ENCODE measurements at places on chromosomes 6 and 20.

- DNase-seq = peak; percentile 93
Observed at GRCh38 chr6:158816803-158817727, 2.1 kb downstream of the EZR start.

- peak; percentile 88 for DNase-seq
Observed at GRCh38 chr6:104527761-104528415, 331.8 kb downstream of the HACE1 start.

DNA sequence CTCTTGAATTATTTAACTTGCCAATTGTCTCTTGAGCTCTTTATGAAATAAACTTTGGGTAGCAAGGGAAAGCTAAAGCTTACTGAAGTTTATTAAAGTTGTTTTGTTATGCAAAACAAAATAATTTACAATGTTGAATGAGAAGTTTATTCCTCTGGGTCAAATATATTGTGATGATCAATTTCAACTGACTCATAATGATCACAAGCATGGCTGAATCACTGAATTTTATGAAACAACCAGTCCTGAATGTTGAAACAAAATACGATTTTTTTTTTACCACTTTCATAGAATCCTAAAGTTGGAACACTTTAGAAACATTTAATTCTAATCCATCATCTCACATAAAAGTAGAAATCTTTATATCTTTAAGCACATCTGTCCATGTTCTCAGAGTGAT is 110.3 kb downstream of the RWDD2A start:
- no peak for DNase-seq

GRCh38 chr20:63520934-63521601 is 503 bp downstream of the PPDPF start:
- peak; percentile 32 for DNase-seq

GRCh38 chr20:63080811-63081210 is 74.0 kb upstream of the BHLHE23 start:
- DNase-seq = no peak

- DNase-seq = no peak
Observed at GRCh38 chr20:25047766-25048165, 10.2 kb downstream of the ACSS1 start.

GRCh38 chr6:167103041-167103891 is 19.6 kb upstream of the CCR6 start:
- no peak for DNase-seq

DNA sequence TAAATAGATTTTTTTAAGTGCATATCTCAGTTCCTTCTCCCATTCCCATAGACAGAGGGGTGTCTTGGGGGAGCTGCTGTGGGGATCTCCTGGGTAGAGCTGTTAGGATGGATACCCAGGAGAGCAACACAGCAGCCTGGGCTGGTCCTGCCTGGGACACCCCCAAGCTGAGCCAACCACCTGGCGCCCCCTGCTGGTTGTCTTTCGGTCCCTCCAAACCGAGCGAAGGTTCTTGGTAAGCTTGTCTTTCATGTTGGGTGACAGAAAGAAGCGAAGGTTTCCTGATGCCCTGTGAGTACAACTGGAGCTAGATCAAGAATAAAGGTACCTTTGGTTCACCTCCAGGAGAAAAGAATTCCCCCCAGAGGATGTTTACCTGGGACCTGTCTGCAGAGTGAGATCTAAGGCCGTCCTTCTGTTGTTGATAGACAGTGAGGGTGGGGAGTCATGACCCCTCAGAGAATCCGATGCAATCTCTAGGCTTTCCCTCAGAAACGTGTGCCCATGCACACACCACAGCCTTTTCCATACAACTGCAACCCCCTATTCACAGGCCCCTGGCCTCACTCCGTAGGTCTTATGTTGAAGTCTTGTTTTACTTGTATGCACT is 50.8 kb downstream of the SNX9 start:
- peak; percentile 86 for DNase-seq

DNA sequence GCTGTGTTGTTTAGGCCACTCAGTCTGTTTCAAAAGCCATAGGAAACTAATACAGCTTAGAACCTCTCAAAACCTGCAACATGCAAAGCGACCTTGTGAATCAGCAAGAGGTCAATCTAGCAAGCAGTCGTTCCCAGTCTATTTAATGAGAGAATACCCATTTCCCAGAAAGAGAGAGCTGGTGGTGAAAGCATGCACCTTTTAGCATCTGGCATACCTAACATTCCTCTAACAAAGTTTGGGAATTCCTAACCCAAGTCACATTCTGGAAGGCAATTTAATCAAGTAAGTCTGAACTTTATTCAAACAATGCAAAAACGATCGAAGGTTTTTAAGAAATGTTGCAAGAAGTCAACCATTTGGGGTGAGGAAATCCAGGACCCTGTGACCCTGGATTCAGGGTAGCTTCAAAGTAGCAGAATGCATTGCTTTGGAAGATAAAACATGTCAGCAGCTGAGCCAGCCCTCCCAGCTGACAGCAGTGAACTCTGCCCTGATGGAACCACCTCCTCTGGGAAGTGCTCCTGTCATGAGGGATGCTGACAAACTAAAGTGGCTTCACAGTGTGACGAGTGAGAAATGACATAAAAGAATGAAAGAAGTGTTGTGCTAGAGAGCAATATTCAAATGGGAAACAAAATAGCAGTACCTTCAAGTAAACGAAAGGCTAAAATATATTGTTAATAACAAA is 104.8 kb downstream of the GMDS start:
- no peak for DNase-seq

- no peak for DNase-seq
Observed at GRCh38 chr6:106118835-106119431, 32.8 kb downstream of the PRDM1 start.

DNA sequence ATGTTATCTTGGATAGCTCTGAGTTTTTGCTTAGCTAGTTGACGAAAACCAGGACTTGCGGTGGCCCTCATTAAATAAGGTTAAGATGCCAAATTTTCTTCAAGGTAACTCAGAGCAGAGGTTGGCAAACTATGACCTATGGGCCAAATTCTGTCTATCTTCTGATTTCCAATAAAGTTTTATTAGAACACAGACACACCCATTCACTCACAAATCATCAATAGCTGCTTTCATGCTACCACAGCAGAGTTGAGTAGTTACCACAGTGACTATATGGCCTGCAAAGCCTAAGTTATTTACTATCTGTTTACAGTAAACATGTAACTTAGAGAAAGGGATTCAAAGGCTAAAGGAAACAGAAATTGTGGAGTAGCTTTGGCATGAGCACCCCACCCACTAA is 23.6 kb downstream of the DCDC2 start:
- DNase-seq = no peak

- DNase-seq = no peak
Observed at GRCh38 chr20:31992086-31992485, 18.2 kb upstream of the CCM2L start.

- no peak for DNase-seq
Observed at GRCh38 chr6:19834858-19835257, 2.3 kb upstream of the ID4 start.

DNA sequence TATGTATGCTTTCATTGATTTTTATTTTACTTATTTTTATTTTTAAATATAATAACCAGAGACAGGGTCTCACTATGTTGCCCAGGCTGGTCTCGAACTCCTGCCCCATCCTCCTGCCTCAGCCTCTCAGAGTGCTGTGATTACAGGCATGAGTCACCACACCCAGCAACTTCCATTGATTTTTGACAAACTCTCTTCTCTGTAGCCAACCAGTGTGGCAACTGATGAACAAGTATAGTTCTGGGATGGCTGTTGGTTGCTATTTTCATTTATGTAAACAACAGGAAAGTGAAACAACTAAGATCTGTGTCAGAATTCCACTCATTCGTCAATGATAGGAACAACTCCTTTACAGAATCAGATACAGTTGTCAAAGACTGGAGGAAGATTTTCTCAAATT is 356.7 kb upstream of the JARID2 start:
- no peak for DNase-seq

- DNase-seq = peak; percentile 94
Observed at GRCh38 chr20:17507032-17507431, 24.1 kb downstream of the BFSP1 start.

DNA sequence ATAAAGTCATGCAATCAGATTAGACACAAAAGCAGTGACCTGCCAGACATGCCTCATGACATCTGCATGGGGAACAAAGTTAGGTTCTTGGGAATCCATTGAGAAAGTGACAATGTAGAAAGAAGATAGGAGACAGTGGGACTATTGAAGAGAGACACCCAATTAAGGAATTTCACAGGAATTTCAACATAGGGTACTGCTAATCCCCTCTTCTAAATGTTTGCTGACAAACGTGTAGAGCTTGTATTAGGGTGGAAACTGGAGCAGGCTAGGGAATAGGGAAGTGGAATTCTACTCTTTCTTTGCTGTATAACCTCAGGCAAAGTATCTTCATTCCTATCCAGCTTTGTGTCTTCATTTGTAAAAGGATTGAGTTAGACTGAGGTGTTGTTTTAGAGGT is 409.4 kb upstream of the SASH1 start:
- no peak for DNase-seq

- DNase-seq = no peak
Observed at GRCh38 chr6:8642131-8642530, 206.8 kb upstream of the SLC35B3 start.

DNA sequence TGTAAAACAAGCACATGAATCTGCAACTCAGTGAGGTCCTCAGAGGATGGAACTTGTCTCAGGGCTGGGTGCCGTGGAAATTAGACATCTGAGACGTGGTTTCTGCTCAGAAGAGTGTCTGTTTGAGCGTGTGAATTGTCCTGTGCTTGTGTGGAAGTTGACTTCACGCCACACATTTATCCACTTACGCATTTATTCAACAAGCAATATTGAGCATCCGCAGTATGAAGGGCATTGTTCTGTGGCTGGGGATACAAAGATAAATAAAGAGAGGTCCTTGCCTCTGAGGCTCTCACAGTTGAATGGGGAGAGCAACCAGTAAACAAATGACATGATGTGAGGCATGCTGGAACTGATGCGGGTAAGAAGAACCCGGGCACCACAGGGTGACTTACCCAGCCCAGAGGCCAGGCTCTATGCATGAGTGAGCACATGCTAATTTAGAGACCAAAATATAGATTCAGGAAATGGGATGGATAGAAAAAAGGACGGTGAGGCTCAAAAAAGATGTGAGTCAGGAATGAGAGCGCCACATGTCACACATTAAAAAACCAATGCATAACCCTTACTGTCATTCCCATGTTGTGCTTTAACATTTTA is 60.4 kb downstream of the SOBP start:
- DNase-seq = no peak

DNA sequence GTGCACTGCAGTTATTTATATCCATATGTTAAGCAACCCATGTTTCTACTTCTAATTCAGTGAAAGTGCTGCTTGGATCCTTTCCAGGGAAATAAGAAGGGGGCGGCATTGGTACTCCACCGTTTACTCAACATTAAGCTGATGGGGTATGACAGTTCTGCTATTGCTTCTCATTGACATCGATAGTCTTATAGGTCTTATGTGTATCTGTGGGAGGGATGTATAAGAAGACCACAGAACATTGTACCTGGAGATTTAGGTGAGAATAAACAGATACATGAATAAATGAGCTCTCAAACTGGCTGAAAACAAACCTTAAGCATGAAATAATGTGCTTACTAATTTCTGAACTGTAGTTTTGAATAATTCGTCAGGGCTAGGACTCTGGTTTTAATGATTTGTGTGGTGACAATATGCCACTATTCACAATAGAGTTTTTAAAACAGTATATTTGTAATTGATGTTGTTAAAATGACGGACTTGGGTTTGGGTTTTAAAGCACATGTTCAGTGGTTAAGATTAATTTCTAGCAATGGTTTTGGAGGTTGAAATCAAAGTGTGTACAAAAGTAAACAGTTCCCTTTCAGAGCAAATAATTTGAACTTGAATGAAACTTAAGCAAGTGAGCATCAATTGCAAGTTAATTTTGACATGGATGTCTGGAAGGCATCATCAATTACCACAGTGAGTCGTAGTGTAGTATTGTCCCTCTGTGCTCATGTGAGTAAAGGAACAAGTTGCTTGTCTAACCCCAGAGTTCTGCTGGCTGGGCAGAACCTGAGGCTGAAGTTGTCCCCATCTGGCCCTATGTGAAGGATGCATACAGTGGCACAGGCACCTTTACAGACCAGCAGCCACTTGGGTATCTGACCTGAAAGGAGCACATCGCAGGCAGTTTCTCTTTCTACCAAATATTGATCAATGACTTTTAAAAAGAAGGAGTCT is 84.7 kb upstream of the SUPT3H start:
- DNase-seq = no peak

DNA sequence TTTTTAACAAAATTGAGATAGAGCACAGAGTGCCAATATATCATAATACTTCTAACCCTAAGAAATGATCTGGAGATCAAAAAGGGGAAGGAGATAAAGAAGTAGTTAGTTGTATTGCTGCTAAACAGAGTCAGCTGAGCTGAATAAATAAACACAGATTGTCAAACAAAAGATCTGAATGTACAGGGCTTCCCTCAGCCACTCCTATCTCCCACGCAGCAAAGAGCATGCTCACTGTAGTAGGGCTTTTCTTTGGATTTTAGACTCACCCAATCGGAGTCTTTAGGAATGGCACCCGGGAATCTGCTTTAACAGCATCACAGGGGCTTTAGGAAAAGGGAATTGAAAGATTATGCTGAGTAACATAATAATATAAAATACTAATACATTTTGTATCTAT is 222.2 kb upstream of the STXBP5 start:
- peak; percentile 15 for DNase-seq

DNA sequence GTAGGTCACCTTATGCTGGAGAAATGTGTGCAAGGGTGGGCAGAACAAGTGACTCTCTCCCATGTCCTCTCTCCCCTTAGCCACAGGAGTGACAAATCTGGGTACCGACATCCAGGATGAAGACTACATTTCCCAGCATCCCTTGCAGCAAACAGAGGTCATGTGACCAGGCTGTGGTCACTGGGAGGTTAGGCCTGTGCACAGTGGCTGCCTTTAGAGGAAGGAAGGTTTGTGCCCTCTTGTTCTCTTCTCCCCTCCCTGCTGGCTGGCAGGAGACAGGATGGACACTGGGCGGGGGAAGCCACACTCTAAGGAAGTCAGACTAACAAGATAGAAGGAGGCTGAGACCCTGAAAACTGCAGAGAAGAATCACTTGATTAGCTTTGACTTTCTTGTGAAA is 360.2 kb downstream of the PREX1 start:
- DNase-seq = peak; percentile 37

GRCh38 chr6:140107216-140107615 is 732.8 kb upstream of the CITED2 start:
- DNase-seq = no peak

DNA sequence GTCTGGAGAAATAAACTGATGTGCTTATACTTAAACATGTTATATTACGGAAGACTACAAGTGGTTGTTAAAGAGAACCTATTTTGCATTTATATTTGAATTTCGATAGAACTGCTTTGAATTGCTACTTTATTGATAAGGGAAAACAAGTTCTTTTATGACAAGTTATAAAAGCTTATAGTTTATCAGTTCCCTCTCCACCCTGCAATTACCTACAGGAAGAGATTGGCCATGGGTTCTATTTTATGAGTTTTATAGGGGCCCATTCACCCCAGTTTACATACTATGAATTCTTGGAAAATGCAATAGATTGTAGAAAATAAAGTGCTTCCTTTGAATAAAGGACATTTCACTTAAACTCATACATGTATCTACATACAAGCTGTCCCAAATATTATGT is 144.4 kb downstream of the AHI1 start:
- no peak for DNase-seq

Data from OCI-M1 (cell line).